Stimulated activated CD8-positive, alpha-beta memory T cell treated with anti-CD3 and anti-CD28 coated beads, Interleukin-7, amount 100 ng/mL, for 4 hours (primary cell): ENCODE measurements at places on chromosomes 2 and 18.

GRCh38 chr2:190786404-190787166 is 94.0 kb upstream of the GLS start:
- no peak for DNase-seq

DNA sequence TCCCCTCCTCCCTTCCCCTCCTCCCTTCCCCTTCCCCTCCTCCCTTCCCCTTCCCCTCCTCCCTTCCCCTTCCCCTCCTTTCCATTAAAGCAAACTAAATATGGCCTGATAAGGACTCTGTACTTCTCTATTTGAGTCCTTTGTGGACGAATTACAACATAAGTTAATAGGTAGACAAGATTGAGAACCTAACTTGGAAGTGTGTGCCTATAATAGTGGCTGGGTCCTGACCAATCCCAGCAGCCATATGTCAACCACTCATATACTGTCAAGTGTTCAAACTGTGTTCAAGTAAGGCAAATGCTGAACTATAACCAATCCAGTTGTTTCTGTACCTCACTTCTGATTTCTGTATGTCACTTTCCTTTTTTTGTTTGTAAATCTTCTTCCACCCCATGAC is 97.1 kb upstream of the RBMS1 start:
- no peak for DNase-seq

DNA sequence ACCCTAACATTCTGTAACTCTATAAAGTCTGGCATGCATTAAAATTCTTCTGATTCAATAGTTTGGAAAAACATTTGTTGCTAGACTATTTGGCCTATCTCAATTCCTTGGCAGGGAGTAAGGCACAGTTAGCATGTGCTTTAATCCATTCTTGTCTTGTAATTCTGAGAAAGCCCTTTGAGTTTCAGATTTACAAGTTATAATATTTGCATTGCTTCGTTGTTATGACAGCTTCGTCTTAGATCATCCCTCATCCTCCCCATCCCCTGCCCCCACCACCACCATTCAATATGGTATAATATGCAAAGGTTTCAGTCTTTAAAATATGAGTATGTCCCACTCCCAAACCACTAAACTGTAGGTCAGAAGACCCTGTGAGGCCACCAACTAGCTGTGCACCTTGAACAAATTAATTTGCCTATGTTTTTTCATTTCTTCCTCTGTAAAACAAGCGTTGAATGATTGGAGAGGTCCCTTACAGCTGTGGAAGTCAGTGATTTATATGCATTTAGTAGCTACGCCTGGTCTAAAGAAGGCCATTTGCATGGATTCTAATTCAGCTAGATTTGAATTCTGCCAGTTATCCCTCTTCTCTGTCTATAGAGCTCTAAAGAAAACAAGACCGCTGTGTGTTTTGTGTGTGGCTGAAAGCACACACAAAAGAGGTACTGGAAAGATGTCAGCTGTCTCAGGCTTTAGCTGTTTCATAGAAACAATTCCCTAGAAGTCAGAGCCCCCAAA is 591 bp downstream of the C2orf80 start:
- DNase-seq: no peak

DNA sequence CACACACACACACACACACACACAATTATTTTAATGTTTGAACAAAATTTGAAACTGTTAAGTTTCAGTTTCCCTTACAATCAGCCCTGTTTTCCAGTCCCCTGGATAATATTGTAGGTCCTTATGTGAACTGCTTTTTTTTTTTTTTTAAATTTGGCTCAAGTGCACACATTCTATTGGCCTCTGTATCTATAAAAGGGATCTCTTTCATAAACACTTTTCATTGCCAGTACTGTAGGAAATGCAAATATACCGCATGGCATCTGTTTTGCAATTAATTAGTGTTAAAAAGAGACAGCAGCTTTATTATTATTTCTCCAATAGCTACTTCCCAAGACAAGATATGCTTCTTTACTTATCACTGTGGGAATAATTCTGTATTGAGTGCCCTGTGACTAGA is 738.7 kb downstream of the EPHA4 start:
- no peak for DNase-seq

- no peak for DNase-seq
Measured at GRCh38 chr2:224780106-224780505, 63.9 kb upstream of the CCDC195 start.

DNA sequence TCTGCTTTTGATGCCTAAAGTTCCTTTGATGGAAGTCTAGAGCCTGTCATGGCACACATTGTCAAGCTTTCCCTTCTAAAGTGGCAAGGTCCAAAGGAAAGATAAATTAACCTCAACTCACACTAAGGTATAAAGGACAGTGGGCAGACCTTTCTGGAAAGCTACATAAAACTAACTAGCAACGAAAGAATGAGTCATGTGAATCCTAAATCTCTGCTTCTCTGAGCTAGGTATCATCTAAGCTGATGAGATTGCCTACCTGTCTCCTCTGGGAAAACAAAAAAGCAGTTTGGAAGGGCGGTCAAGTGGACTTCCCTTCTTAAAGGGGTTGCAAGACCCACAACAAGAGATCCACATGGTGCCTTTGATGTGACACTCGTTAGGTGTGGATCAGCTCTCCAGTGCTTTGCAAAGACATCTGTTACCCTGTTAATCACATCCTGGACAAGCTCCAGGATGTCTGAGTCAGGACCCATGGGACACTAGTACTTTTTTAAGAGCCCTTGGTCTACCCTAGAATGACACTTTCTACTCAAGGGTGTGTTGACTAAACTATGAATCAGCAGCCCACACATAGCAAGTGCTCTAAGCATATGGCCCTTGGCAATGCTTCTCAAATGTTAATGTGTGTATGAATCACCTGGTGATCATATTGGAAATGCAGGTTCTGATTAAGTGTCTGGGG is 173.5 kb downstream of the ALK start:
- DNase-seq: no peak

GRCh38 chr2:68230241-68231060 is 21.9 kb downstream of the PPP3R1 start:
- no peak for DNase-seq

GRCh38 chr2:62597323-62597722 is 91.3 kb upstream of the TMEM17 start:
- DNase-seq: no peak

DNA sequence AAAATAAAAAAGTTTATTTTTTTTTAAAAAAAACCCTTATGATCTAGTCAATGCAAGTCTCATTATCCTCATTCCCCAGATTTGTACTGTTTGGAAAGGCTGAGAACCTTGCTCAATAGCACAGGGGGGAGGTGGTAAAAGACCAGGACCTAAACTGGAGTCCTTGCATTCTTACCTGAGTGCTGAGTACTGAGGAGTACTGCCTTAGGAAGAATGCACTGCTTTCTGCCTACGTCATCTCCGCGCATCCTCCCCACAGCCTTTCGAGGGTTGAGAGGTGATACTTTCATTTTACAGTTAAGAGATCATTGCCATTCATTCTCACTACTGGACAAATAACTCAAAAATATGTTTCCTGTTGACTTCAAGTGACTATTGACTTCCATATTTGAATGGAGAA is 73.8 kb downstream of the MAP3K20 start:
- peak; percentile 41 for DNase-seq

GRCh38 chr2:36193680-36194079 is 161.9 kb upstream of the CRIM1 start:
- DNase-seq: no peak

DNA sequence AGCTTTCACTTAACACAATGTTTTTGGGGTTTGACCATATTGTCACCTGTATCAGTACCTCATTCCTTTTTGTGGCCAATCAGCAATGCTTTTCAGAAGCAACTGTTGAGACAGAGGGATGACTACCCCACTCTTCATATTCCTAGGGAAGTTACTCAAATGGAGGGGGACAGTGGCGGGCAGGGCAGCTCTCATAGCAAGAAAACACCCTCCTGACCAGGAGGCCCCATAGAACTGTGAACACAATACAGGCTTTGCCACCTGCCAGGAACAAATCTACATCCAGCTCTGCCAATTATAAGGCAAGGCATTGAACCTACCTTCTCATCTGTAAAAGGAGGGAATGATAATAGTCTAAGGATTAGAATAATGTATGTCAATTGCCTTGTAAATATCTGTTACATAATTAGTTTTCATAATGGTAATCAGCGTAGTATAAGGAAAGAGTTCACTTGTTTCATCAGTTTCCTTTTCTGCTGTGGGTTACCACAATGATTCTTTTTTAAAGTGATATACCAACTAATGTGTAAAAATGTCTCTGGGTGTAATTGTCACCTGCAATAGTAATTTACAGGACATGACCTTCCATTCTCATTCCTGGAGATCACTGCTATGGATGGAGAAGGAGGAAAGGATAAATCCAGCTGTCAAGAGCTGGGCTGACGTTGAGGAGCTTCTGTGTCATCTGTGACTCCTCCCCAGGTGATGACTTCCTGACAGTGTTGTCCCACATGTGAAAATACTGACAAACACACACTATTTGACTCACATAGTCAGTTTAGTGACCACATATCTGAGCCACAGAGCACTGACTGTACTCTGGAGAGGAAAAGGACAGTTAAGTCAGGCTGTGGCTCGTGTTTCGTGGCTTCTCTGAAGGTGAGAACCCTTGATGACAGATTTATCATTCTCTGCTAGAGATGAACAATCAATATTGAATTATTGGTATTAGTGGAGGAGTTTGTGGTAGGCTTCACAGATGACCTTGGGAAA is 13.5 kb downstream of the ALPK2 start:
- peak; percentile 74 for DNase-seq

- DNase-seq: no peak
Measured at GRCh38 chr2:101388232-101388631, 929 bp upstream of the CREG2 start.

- DNase-seq: no peak
Measured at GRCh38 chr18:2826581-2826980, 20.2 kb upstream of the EMILIN2 start.

DNA sequence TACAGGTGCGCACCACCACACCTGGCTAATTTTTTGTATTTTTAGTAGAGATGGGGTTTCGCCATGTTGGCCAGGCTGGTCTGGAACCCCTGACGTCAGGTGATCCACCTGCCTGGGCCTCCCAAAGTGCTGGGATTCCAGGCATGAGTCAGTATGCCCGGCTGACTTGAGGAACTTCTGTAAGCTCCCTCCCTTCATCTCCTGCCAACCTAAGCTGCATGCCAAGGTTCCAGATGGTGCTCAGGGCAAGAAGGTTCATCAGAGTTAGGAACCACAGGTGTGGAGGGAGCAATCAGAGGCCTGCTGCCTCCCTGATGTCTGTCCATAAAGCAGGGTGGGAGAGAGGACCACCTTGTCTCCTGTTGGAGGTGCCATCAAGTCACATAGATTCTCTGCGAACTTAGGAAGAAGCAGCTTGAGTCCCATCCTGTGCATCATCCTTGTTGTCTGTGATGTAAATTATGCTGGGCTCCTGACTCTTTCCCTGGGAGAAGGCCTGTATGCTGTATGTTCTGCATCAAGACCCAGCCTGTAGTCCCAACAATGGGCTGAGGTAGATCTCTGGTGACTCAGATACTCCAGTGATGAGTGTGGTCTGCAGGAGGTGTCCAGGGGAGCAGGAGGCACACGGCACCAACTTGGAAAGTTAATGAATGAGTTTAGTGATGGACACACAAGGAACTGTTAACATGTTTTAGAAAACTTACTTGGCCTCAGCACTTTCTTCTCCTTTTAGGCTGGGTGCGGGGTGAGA is 53.1 kb downstream of the TMEM17 start:
- no peak for DNase-seq

- DNase-seq: no peak
Measured at GRCh38 chr2:187058198-187058597, 209.2 kb upstream of the ZSWIM2 start.

- DNase-seq: peak; percentile 23
Measured at GRCh38 chr18:55321265-55322177, 266.5 kb downstream of the TCF4 start.

DNA sequence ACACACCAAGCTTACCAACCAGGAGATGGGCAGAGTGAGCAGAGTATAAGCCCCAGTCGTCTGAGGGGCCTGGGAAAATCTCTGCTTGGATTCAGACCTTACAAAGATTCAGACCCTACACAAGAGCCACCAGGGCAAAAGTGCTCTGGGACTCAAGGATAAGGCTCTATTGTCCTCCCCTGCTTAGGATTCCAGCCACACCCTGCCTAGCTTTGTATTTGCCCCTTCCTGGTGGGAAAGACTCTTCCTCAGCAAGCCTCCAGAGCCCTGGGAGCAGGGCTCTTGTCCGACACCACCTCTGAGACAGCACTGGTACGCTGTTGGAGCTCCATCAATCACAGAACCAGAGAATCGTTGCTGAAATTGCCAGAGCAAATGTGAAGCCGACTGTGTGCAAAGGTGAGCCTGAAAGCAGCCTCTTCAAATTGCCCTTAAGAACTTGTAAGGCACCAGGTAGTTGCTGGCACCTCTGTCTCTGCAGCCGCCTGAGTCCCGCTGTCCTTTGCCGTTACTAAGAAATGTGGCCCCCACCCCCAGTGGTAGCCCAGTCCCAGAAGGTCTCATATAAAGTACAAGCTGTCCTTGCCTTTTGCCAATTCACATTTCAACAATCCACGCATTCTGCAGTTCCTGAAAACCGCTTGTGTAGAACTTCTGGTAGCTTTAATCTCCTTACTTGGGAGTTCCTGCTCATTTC is 148.7 kb downstream of the CTIF start:
- DNase-seq: no peak

DNA sequence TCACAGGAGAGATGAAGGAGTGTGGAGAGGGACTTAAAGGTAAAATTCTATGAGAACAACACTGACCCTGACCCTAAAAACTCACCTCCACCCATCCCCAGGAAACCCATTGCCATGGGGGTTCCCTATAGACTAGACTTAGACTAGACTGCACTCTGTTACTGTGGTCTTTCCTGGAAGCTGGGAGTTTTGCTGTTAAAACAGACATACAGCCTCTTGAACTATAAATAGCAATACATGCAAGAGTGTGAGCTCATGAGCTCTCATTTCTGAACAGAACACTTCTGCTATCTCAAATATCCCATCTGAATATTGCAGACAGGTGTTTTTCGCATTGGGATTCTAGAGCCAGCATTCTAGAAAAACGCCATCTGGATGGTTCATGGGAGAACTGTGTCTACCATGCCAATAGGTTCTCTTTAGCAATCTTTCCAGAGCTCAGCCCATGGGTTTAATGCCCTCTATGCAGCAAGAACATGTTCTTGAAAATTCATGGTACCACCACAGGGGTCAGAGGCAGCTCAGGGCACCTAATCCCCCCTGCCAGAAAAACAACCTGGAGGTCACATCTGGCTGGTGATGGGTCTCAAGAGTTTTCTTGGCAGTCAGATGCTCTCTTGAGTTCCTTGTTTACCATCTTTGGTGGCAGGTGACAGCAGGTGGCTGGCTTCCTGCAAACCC is 51.9 kb downstream of the SLC14A2 start:
- no peak for DNase-seq

DNA sequence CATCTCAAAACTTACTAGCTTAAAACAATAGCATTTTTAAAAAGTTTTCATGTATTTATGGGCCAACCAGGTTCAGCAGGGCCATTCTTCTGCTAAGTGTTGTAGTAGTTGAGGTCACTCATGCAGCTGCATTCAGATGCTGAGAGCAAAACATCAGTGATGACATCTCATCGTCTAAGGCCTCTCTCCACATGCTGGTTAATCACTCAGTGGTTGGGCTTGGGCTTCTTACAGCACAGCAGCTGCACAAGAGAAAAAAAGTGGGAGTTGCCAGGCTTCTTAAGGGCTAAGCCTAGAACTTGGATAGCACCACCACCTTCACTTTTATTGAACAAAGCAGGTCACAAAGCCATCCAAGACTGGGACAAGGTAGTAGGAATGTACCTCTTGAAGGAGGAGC is 190.3 kb downstream of the IRS1 start:
- DNase-seq: no peak

- DNase-seq: no peak
Measured at GRCh38 chr2:187986390-187987105, 305.1 kb upstream of the GULP1 start.

- DNase-seq: no peak
Measured at GRCh38 chr2:101440127-101440738, 34.7 kb downstream of the RFX8 start.
